WERI-Rb-1 (cell line): ENCODE measurements at places on chromosomes 2 and 18.

DNA sequence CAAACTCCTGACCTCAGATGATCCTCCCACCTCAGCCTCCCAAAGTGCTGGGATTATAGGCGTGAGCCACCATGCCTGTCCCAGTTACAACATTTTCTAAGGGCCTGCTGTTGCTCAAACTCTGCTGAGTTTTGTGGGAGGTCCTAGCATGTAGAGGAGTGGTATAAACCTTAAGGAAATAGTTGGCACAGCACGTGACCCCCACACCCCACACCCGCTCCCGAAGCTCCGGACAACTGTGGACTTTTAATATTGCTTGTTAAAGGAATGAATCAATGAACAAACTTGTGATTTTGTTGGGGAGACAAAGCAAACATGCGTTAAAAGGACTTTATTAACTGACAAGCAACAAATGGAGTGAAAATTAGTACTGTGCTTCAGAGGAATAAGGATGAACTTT is 137.8 kb upstream of the GATA6 start:
- DNase-seq: no peak

DNA sequence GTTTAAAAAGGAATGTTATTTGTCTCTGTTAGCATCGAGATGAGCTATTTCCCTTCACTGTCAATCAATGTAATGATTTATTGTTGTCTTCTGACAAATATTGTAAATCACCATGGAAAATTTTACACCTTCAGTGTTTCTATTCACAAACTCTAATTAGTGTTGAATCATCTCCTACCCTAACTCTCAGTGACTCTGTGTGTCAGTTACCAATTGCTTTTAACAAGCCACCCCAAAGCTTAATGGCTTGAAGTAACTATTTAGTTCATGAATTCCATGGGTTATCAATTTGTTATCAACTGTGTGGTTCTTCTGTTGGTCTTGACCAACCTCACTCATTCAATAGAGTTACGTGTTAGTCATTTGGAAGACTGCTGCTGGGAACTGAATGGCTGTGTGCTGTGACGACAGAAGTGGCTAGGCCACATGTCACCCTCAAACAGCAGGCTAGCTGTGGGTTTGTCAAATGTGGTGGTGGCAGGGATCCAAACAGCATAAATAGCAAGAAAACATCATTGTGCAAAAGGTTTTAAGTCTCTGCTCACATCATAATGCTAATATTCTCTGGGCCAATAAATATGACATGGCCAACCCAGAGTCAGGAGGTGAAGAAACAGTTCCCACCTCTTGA is 910.8 kb upstream of the CDH2 start:
- no peak for DNase-seq

DNA sequence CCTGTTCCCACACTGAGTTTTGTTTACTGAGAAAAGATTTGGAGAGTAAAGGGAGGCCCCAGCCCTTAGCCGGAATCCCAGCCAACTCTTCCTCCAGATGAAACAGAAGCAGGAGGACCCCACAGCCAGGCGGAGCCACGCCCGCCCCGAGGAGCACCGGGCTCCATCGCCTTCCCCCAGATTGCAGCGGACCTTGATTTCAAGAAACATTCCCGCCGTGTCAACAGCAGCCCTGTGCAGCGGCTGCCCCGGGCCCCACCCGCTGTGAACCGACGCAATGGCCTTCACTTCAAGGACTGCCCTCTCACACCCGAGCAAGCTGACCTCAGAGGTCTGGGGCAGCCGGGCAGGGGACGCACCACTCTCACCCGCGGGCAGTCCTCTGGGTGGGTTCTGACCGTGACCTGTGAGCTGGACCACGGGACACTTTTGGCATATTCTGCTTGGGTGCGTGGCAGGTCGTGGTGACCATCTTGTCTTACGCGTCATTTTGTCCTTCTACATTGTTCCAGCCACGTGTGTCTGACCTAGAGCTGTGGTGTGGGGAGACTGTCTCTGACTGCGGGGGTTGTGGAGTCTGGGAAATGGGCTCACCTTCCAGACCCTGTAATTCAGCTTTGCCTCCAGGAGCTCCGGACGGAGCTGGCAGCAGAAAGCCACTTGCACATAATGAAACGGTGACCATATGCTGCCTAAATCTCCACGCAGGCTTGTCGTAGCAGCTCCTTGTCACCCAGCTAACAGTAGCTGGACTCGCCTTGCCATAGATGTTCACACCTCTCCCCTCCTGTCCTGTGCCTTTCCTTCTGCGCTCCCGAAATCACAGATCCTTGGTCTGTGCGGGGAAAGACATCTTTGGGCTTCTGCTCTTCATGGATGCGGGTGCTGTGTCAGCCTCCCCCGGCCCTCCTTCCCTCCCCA is 32.0 kb upstream of the INHBB start:
- DNase-seq: peak; percentile 52

DNA sequence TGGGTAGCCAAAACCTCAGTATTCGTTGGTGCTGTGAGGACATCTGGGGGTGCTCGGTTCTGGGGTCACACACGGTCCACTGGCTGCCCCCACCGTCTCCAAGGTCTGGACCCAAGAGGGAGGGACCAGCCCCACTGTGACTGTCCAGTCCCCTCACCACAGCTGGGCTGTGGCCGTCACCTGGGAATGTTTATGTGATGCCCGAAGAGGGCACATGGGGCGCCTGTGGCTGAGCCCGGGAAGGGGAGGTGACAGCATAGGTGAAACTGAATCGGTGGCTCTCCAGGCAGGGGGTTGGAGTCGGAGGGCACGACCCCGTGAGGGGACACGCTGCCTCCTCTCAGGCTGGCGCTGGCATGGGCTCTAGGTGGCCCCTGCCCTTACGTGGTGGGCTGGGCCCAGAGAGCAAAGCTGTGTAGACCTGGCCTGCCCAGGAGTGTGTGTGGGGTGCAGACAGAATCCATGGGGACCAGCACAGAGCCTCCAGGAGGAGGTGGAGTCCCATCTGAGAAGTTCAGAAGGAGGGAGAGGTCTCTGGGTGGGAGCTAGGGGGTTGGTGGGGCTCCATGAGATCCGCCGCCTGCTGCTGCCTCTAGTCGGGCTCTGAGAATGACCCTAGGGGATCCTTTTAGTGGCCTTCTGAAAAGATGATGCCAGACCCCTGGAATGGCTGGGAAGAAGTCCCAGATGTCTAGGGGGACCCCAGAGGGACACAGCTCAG is 1.8 kb downstream of the BOK start:
- no peak for DNase-seq

DNA sequence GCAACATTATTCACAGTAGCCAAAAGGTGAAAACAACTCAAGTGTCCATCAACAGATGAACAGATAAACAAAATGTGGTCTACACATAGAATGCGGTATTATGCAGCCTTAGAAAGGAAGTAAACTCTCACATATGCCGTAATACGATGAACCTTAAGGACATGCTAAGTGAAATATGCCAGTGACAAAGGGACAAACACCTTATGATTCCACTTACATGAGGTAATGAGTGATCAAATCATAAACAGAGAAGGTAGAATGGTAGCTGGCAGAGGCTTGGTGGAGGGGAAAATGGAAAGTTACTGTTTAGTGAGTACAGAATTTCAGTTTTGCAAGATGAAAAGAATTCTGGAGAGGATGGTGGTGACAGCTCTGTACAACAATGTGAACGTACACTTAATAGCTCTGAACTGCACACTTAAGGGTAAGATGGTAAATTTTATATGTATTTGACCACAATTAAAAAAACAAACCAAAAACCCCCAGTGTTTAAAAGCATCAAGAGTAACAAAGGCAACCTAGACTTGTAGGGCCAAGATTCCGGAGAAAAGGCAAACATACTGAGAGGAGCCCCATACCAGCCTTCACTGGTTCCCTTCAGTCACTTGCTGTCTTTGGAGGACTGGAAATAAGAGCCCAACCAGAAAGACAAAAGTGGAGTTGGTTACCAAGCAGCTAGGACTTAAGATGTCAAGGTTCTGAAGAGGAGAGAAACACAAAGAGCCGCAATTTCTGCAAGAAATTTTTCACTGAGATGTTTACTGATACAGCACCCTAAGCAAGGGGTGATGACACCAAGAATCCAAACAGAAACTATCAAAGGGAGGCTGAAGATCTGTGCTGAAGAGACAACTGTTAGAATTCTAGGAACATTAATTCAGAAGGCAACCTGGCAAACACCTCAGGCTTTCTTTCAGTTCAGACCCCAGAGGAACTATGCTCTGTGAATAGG is 61.3 kb downstream of the CUL3 start:
- no peak for DNase-seq

DNA sequence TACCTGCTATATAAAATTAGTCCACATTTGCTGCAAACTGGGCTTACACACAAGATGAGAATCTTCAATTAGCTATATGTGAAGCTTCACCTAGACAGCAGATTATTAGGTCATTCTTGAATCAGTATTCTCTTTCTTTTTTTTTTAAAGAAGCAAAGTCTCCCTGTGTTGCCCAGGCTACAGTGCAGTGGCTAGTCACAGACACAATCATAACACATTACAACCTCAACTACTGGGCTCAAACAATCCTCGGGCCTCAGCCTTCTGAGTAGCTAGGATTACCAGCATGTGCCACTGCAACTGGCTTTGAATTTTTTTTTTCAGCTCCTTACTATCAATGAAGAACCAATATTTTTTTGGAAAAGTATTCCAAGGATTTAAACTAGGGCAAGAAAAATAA is 30.5 kb downstream of the OLA1 start:
- peak; percentile 27 for DNase-seq

GRCh38 chr2:74142340-74142739 is 5.4 kb downstream of the BOLA3 start:
- DNase-seq: peak; percentile 69

DNA sequence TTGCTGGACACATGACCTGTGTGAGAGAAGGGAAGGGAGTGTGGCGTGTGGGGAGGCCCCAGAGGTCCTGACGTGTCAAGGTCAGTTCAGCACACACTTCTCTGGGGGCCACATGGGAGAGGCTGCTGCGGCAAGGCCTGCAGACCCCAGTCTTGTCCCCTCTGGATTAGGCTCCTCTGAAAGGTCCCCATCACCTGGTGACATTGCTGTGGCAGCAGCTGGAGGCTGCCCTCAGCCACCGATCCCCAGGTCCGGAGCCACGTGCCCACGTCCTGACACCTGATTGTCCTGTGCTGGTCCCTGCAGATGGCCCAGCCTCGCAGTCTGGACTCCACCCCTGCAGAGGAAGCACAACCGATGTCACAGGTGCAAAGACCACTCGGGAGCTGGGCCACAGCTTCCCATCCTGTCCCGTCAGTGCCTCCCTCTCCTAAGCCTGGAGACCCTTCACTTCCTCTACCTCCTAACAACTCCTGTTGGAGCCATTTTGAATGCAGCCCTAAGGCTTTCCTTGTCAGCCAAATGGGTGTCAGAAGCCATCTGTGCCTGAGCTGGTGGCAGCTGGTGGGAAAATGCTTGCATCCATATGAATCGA is 12.7 kb downstream of the TMEM177 start:
- DNase-seq: peak; percentile 51

DNA sequence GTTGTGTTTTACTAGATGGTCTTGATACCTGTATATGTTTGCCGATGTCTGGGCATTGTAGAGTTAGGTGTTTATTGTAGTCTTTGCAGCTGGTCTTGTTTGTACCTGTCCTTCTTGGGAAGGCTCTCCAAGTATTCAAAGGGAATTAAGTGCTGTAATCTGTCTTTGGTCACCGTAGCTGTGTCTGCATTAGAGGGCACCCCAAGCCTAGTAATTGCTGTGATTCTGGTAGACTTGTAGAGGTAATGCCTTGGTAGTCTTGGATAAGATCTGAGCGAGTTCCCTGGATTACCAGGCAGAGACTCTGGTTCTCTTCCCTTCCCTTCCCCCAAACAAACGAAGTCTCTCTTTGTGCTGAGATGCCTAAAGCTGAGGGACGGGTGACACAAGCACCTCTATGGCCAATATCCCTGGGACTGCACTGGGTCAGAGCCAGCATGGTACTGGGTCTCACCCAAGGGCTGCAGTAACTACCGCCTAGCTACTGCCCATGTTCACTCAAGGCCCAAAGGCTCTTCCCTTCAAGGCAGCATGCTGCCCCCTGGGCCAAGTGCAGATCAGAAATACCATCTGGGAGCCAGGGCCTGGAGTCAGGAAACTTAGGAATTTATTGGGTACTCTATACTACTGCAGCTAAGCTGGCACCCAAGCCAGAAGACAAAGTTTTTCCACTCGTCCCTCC is 27.1 kb downstream of the STPG4 start:
- DNase-seq: peak; percentile 53

GRCh38 chr18:45733535-45733934 is 9.6 kb downstream of the SLC14A1 start:
- peak; percentile 25 for DNase-seq

- no peak for DNase-seq
Observed at GRCh38 chr18:13163167-13163927, 55.2 kb upstream of the LDLRAD4 start.

GRCh38 chr2:218961229-218961628 is 1.8 kb downstream of the CDK5R2 start:
- DNase-seq: no peak

DNA sequence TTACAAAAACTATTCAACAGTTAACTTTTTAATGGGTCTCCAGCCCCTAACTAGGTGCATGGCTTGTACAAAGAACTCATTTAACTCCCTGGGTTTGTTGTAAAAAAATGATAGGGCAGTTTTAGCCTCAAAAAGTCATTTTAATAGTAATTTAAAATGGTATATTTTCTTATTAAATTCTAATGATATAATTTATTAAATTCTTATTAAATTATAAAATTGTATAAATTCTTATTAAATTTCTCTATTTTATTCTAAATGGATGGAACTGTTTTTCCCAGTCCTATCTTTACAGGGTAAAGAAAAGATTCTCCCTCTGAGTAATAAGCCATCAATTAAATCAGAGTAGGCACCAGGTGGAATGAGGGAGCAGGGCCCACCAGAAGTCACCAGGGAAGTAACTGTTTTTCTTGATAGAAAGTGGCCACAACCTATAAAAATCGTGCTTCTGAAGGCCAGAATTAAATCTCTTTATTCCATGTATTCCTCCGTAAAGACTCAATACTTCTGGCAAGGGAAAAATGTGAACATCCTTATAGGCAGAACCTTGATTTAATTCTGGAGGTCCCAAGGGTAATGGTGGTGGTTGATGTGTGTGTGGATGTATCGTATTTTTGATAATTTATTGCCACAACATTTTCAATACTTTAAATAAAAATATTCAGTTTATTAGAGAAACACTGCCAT is 814 bp downstream of the FKBP7 start:
- DNase-seq: no peak

DNA sequence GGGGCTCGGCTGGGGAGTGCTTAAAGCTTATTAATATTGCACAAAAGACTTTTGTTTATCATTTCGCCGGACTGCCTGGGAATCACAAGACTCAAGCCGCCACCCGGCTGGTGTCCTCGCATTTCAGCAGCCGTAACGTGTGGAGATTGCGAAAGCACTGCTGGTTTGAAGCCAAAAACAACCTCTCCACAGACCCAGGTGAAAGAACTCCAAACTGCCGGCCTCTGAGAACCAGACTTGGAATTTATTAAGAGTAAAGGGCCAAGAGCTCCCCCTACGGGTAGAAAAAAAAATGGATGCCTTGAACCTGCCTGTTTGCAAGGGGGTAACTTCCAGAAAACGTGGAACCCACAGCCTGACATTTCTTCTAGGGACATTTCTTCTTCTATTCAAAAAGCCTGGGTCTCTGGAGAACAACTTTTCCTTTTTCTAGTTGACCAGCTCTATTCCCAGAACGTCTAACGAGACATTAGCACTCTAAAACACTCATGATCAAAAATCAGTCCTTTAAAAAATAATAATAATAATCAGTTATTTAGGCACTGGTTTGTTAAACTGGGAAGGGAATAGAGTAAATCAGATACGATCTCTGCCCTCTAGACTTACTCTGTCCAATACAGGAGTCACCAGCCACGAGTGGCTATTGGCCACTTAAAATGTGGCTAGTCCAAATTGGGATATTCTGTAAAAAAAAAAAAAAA is 216.3 kb downstream of the C1D start:
- DNase-seq: peak; percentile 68
